ENCODE measurements at places on chromosomes 5 and 9.

- peak; percentile 82 for DNase-seq
These were observed 50.8 kb downstream of the DMRT2 start for GRCh38 chr9:1100945-1101344.

DNA sequence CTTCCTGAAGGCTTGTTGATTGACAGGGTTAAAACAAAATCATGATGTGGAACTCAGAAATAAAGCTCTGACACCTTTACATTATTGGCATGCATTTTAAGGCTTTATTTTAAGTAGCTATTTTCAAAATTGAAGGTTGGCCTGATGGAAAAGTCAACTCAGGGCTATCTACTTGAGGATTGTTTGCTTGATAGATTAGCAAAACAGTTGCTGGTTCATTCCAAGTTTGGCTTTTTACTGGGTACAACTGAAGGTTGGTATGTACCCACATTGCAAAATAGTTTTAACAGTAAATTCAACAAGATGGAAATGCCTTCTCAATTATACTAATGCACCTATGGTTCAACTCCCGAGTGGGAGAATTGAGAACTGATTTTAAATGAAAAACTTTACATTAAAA lies 161.8 kb upstream of the ELL2 start:
- DNase-seq: no peak

DNA sequence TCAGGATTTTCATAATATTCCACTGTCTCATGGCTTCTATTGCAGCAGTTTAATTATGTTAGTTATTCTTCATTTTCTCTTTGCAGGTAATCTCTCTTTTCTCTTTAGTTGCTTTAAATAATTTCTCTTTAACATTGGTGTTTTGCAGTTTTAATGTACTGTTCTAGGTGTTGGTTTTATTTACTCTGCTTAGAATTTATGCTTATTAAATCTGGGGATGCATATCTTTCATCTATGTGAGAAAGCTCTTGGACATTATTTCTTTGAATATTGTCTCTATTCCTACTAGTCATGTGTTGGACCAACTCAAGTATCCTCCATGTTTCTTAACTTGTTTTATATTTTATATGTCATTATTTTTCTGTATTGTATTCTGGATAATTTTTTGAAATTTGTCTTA lies 218.7 kb upstream of the TUT7 start:
- no peak for DNase-seq

- DNase-seq: no peak
These were observed 48.5 kb downstream of the MFAP3 start for GRCh38 chr5:154087260-154087659.

DNA sequence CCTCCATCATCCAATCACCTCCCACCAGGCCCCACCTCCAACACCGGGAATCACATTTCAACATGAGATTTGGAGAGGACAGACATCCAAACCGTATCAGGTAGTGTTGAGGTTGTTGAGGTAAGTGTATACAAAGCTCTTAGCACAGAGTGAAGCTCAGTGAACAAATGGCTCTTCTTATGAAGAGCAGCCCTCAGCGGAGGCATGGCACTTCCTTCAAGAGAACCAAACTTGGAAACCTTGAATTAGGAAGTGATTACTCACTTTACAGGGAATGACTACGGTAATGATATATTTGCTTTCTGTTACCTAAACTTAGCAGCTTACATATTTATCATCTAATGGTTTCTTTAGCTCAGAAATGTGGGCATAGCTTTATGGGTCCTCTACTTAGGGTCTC lies 92.8 kb downstream of the IQGAP2 start:
- no peak for DNase-seq

- DNase-seq: no peak
These were observed 56.9 kb downstream of the NPR3 start for GRCh38 chr5:32767948-32768467.
